Body of pancreas (tissue), 4 donors: ENCODE measurements at places on chromosomes 16 and 17. TPM values are rescaled to one million over a fixed set of nuclear protein-coding genes. Genes with fewer than 3 reads are reported as not detected.

The PIP4K2B gene
- 30.3 TPM for total RNA-seq

The ATP1B2 gene
- 0.78 TPM for total RNA-seq

The PLA2G10 gene
- not detected for total RNA-seq

The ST6GALNAC1 gene
- total RNA-seq, result 9.3 TPM

The FZD2 gene
- 0.52 TPM for total RNA-seq

The TERB1 gene
- not detected for total RNA-seq

The KRTAP2-2 gene
- total RNA-seq, result not detected

The ABCA8 gene
- total RNA-seq, result 10.4 TPM

The TAT gene
- total RNA-seq, result not detected

The MRPS7 gene
- total RNA-seq, result 25.4 TPM

The RNF222 gene
- total RNA-seq, result not detected

The CD300LB gene
- total RNA-seq, result not detected

The SYNGR3 gene
- 0.33 TPM for total RNA-seq

The KRT15 gene
- not detected for total RNA-seq

The ZNF319 gene
- 4.7 TPM for total RNA-seq

GRCh38 chr16:53131363-53132071 lies 76.7 kb downstream of the CHD9 start:
- H3K4me3 ChIP-seq, result peak overlapping the region; percentile 68
- peak; percentile 63 for DNase-seq
- peak overlapping the region; percentile 97 for H3K27ac ChIP-seq
- H3K36me3 ChIP-seq, result no peaks in the 10 kb centered on the region
- no peaks in the 10 kb centered on the region for H3K27me3 ChIP-seq
- peaks cover 24% of the 10 kb centered on the region for H3K4me1 ChIP-seq

GRCh38 chr17:45729294-45729907 lies 54.7 kb upstream of the CRHR1 start:
- H3K27ac ChIP-seq, result no peak overlapping the region
- DNase-seq, result no peak
- no peaks in the 10 kb centered on the region for H3K36me3 ChIP-seq
- no peak overlapping the region for H3K4me3 ChIP-seq

GRCh38 chr17:58960068-58960467 lies 146.6 kb downstream of the TRIM37 start:
- H3K4me1 ChIP-seq, result peaks cover 6% of the 10 kb centered on the region
- H3K4me3 ChIP-seq, result no peak overlapping the region
- H3K36me3 ChIP-seq, result no peaks in the 10 kb centered on the region
- peak; percentile 13 for DNase-seq
- H3K27me3 ChIP-seq, result no peaks in the 10 kb centered on the region

DNA sequence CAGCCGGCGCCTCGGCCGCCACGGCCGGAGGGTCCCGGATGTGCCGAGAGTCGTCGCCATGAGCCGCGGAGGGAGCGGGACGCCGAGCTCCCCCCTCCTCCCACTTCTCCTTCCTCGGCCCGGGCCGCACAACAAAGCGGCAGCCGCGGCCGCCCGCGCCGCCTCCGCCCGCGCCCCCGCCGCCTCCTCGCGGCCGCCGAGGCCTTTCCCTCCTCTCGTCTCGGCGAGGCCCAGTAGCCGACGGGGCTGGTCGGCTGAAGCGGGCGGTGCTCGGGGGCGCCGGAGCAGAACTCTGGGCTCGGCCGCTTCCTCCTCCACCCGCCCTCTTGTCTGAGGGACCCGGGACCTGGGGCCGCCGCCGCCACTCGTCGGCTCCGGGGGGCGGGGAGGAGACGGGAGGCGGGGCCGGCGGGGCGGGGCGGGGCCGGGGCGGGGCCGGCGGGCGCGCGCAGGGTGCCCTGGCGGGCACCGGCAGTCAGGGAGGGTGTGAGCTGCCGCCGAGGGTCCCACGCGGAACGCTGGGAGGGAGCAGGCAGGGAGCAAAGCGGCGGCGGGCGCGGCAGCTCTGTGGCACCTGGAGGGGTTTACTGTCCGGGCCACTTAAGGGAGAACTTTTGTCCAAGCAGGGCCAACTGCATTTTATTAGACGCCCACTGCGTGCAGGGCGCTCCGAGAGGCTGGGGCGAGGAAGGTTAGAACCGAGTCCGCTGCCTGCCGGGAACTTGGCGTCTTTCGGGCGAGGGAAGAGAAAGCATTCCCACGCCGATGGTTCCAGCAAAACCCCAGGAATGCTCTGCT lies at the start of gene SMURF2:
Gene SMURF2 (minus strand): TSS at position 332 of the 798 bp plus-strand sequence. CDS start 427 bp downstream, outside the sequence.
- H3K4me1 ChIP-seq, result peaks cover 41% of the 10 kb centered on the region
- H3K4me3 ChIP-seq, result peak within 1 kb of the TSS; percentile 65
- no peaks in the 10 kb centered on the region for H3K27me3 ChIP-seq
- H3K27ac ChIP-seq, result peak within 1 kb of the TSS; percentile 97
- no peaks in the 10 kb centered on the region for H3K36me3 ChIP-seq

GRCh38 chr17:44795928-44796327 lies 34.2 kb downstream of the GJC1 start:
- no peaks in the 10 kb centered on the region for H3K27me3 ChIP-seq
- H3K36me3 ChIP-seq, result no peaks in the 10 kb centered on the region
- H3K27ac ChIP-seq, result no peak overlapping the region
- H3K4me1 ChIP-seq, result no peaks in the 10 kb centered on the region
- H3K4me3 ChIP-seq, result no peak overlapping the region
- no peak for DNase-seq

GRCh38 chr17:45756266-45756991 lies 27.7 kb upstream of the CRHR1 start:
- no peak for DNase-seq
- no peak overlapping the region for H3K4me3 ChIP-seq
- no peaks in the 10 kb centered on the region for H3K27me3 ChIP-seq
- no peaks in the 10 kb centered on the region for H3K4me1 ChIP-seq

- H3K36me3 ChIP-seq, result no peaks in the 10 kb centered on the region
- DNase-seq, result no peak
- no peak overlapping the region for H3K4me3 ChIP-seq
- H3K27me3 ChIP-seq, result no peaks in the 10 kb centered on the region
- no peak overlapping the region for H3K27ac ChIP-seq
Measured at GRCh38 chr17:66307257-66307656, 4.8 kb downstream of the PRKCA start.

DNA sequence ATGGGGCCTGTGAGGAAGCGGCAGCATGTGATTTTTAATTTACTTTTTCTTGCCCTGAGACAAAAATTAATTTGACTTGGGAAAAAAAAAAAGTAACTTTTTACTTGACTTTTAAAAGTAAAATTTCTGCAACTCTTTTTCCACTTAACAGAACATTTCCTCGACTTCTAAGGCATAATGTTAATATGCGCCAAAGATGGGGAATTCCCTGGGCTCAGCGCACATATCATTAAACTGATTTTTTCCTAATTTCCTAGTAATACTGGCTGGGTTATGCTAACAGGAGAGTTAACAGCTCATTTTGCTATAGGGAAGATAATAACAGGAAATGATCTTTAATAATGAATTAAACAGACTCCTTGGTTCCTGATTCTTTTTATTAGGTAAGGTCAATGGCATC lies 120.6 kb upstream of the CDH5 start:
- no peak overlapping the region for H3K4me3 ChIP-seq
- no peaks in the 10 kb centered on the region for H3K36me3 ChIP-seq
- no peaks in the 10 kb centered on the region for H3K4me1 ChIP-seq
- H3K27ac ChIP-seq, result no peak overlapping the region
- no peaks in the 10 kb centered on the region for H3K27me3 ChIP-seq
- no peak for DNase-seq

GRCh38 chr16:21194771-21195301 lies 16.5 kb downstream of the ZP2 start:
- H3K27me3 ChIP-seq, result no peaks in the 10 kb centered on the region
- no peaks in the 10 kb centered on the region for H3K4me1 ChIP-seq
- no peak overlapping the region for H3K27ac ChIP-seq
- no peak for DNase-seq

DNA sequence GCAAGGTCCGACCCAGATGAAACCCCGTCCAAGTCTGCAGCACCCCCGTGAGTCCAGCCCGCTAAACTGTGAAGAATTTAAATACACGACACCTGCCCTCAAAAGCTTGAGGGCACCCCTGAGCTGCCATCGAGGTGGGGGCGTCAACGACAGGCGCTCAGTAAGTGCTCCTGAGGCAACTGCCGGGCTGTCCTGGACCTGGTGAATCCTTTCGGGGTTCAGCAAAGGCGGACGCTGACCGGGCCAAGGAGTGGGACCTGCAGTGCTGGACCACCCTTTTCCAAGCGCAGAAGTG lies 512 bp upstream of the ENDOV start:
- H3K27ac ChIP-seq, result peak overlapping the region; percentile 92
- H3K36me3 ChIP-seq, result no peaks in the 10 kb centered on the region
- peak; percentile 21 for DNase-seq
- no peaks in the 10 kb centered on the region for H3K27me3 ChIP-seq

GRCh38 chr17:36979565-36979941 lies 30.8 kb downstream of the AATF start:
- peaks cover 13% of the 10 kb centered on the region for H3K4me1 ChIP-seq
- no peak overlapping the region for H3K27ac ChIP-seq
- H3K36me3 ChIP-seq, result no peaks in the 10 kb centered on the region
- H3K27me3 ChIP-seq, result no peaks in the 10 kb centered on the region
- DNase-seq, result no peak

GRCh38 chr17:49832840-49833599 lies 14.8 kb downstream of the TAC4 start:
- no peak for DNase-seq
- no peaks in the 10 kb centered on the region for H3K27me3 ChIP-seq
- H3K4me3 ChIP-seq, result no peak overlapping the region
- peaks cover 10% of the 10 kb centered on the region for H3K36me3 ChIP-seq

- no peaks in the 10 kb centered on the region for H3K4me1 ChIP-seq
- H3K36me3 ChIP-seq, result no peaks in the 10 kb centered on the region
- no peak overlapping the region for H3K27ac ChIP-seq
- no peaks in the 10 kb centered on the region for H3K27me3 ChIP-seq
Measured at GRCh38 chr16:77939968-77940367, 82.4 kb upstream of the CLEC3A start.

- H3K36me3 ChIP-seq, result no peaks in the 10 kb centered on the region
- H3K4me3 ChIP-seq, result no peak overlapping the region
- H3K4me1 ChIP-seq, result no peaks in the 10 kb centered on the region
- no peaks in the 10 kb centered on the region for H3K27me3 ChIP-seq
- no peak overlapping the region for H3K27ac ChIP-seq
Measured at GRCh38 chr17:13365331-13365730, 236.4 kb downstream of the HS3ST3A1 start.

DNA sequence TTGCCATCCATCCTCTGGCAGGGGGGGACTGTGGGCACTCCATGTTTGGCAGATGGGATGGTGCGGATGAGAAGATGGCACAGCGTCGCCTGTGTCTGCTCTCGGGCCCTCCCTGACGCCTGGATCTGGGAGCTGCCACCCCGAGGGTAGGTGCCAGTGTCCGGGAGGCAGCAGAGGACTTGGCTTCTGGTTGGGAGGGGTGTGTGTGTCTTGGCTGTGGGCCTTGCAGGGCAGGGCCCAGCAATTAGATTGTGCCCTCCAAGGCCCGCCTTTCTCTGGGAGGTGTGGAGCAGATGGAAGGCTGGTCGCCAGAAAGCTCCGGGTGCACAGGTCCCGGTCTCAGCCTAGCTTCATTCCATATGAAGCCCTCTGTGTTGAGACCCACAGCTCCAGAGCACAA lies 1.4 kb downstream of the RAP1GAP2 start:
- H3K27ac ChIP-seq, result no peak overlapping the region
- H3K36me3 ChIP-seq, result no peaks in the 10 kb centered on the region
- H3K4me1 ChIP-seq, result no peaks in the 10 kb centered on the region
- H3K4me3 ChIP-seq, result no peak overlapping the region
- H3K27me3 ChIP-seq, result no peaks in the 10 kb centered on the region

- no peaks in the 10 kb centered on the region for H3K27me3 ChIP-seq
- peaks cover 50% of the 10 kb centered on the region for H3K4me1 ChIP-seq
- H3K4me3 ChIP-seq, result peak overlapping the region; percentile 8
- DNase-seq, result peak; percentile 30
- H3K27ac ChIP-seq, result peak overlapping the region; percentile 93
- peaks cover 1% of the 10 kb centered on the region for H3K36me3 ChIP-seq
Measured at GRCh38 chr17:38702916-38703741, 1.9 kb upstream of the MLLT6 start.

DNA sequence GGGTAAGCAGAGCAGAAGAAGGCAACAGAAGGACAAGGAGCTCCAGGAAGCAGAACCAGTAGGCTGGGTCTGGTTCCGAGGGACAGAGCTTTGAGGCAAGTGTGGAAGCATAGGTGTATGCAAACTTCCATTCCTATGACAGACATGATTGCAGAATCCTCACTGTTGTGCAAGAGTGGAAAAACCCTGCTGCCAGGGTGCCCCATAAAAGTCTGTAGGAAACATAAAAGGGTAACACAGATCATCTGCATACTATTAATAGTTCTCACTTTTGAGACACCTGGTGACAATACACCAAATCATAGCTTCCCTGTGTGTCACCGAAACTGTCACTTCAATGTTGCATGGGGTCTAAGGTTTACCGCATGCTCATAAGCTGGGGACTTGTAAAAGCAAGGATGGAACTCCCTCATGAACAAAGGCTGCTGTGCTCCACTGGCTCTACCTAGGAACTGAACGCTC lies 39.7 kb downstream of the ARHGAP17 start:
- no peak for DNase-seq
- no peaks in the 10 kb centered on the region for H3K36me3 ChIP-seq
- H3K4me1 ChIP-seq, result no peaks in the 10 kb centered on the region
- no peak overlapping the region for H3K27ac ChIP-seq

- H3K36me3 ChIP-seq, result no peaks in the 10 kb centered on the region
- peak; percentile 53 for DNase-seq
Measured at GRCh38 chr17:48544349-48545021, 424 bp downstream of the HOXB2 start.

DNA sequence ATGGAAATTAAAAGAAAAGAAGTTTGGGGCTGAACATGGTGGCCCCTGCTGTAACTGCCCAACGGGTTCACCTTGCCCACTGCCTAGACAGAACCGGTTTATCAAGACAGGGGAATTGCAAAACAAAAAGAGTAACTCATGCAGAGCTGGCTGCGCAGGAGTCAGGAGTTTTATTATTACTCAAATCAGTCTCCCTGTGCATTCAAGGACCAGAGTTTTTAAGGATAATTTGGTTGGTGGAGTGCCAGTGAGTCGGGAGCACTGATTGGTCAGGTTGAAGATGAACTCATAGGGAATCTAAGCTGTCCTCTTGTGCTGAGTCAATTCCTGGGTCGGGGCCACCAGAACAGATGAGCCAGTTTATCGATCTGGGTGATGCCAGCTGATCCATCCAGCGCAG lies 4.4 kb upstream of the SCPEP1 start:
- no peak overlapping the region for H3K27ac ChIP-seq
- peak; percentile 44 for DNase-seq
- no peaks in the 10 kb centered on the region for H3K27me3 ChIP-seq
- H3K4me1 ChIP-seq, result peaks cover 21% of the 10 kb centered on the region
- no peaks in the 10 kb centered on the region for H3K36me3 ChIP-seq

- H3K27me3 ChIP-seq, result no peaks in the 10 kb centered on the region
- H3K27ac ChIP-seq, result no peak overlapping the region
- no peak for DNase-seq
- H3K4me3 ChIP-seq, result no peak overlapping the region
- H3K36me3 ChIP-seq, result no peaks in the 10 kb centered on the region
- no peaks in the 10 kb centered on the region for H3K4me1 ChIP-seq
Measured at GRCh38 chr17:43808076-43808475, 24.9 kb downstream of the MPP3 start.

GRCh38 chr17:17086585-17086984 lies 44.3 kb downstream of the MPRIP start:
- H3K36me3 ChIP-seq, result no peaks in the 10 kb centered on the region
- DNase-seq, result no peak
- no peak overlapping the region for H3K4me3 ChIP-seq

GRCh38 chr16:75048530-75048929 lies 49.7 kb downstream of the ZNRF1 start:
- H3K4me1 ChIP-seq, result peaks cover 13% of the 10 kb centered on the region
- no peak overlapping the region for H3K27ac ChIP-seq
- no peak for DNase-seq
- H3K4me3 ChIP-seq, result no peak overlapping the region
- H3K27me3 ChIP-seq, result no peaks in the 10 kb centered on the region
